ENCODE measurements at places on chromosomes 7 and 10. TPM values are rescaled to one million over a fixed set of nuclear protein-coding genes. Genes with fewer than 3 reads are reported as not detected.

GRCh38 chr10:6146013-6146785 is 56.5 kb upstream of the PFKFB3 start:
- no peak for DNase-seq

Gene MKX
- 2.6 TPM for total RNA-seq

Gene GARS1
- 106 TPM for total RNA-seq

- no peak for DNase-seq
Observed at GRCh38 chr10:75733135-75733890, 301.9 kb downstream of the LRMDA start.

Gene CLDN3
- 51.6 TPM for total RNA-seq

GRCh38 chr7:45430397-45430796 is 143.8 kb upstream of the ADCY1 start:
- DNase-seq = no peak

- peak; percentile 38 for DNase-seq
Observed at GRCh38 chr7:36440880-36441279, 51.2 kb downstream of the ANLN start.

DNA sequence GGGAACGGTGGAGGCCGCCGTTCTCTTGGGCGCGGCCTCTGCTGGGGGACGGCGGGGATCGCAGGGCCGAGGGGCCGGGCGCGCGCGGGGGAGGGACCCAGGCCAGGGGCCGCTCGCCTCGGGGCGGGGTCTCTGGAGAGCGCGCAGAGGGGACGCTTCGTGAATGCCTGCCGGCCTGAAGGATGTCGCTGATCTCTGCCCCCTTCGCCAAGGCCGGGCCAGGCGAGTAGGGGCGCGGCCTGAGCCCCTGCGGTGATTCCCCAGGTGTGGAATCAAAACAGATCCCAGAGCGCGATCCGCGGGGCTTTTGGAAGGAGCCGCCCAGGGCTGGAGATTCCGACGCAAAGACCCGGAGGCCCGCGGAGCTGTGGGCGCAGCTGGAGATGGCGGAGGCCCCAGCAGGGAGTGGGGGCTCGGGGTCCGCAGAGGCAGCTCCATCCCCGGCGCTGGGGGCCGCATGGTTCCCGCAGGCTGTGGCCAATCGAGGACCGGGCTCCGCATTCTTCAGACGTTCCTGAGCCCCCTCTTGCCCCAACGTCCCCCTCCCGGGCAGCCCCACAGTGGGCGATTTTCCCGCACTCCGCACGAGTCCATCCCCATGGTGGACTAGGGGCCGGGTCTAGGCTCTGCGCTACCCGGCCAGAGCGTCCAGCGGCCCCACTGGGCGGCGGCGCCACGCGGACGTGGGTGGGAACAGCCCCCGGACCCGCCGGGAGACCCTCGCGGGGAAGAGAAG is 166.0 kb downstream of the ACTR3B start:
- no peak for DNase-seq

Gene SPDYE9
- not detected for total RNA-seq

- no peak for DNase-seq
Observed at GRCh38 chr7:15557686-15558085, 4.1 kb downstream of the AGMO start.

Gene KDM7A
- total RNA-seq = 3.2 TPM

DNA sequence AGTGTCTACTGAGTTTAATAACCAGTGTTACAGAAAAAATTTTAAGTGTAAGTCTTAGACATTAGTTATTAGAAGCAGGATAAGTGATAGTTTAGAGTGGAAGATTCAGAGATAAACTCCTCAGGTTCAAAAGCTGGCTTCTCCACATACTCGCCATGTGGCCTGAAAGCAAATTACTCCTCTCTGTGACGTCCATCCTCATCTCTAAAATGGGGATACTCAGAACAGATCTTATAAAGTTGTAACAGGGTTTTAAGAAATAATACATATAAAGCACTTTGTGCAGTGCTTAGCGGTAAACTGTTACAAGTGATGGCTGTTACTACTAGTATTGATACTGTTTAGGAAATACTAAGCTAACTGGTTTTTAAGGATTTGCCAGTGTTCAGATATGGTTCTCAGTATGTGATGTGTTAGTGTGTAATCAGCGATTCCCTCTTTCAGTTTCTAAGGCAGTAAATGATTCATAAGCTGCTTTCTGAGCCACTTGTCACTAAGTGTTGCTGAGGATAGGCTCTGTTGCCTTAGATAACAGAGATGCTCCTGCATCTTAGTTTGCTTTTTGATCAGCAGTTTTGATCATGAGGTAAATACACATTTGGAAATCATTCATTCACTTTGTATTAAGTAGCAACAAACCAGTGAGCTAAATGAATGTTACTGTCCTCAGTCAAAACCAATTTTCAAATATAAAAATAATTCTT is 58.7 kb downstream of the CYP51A1 start:
- peak; percentile 7 for DNase-seq

- DNase-seq = no peak
Observed at GRCh38 chr10:129659508-129660268, 192.6 kb downstream of the MGMT start.

GRCh38 chr10:12337453-12338372 is 11.6 kb upstream of the CAMK1D start:
- DNase-seq = no peak

- DNase-seq = peak; percentile 58
Observed at GRCh38 chr7:42763137-42763551, 148.7 kb downstream of the C7orf25 start.

Gene TUBAL3
- total RNA-seq = not detected

DNA sequence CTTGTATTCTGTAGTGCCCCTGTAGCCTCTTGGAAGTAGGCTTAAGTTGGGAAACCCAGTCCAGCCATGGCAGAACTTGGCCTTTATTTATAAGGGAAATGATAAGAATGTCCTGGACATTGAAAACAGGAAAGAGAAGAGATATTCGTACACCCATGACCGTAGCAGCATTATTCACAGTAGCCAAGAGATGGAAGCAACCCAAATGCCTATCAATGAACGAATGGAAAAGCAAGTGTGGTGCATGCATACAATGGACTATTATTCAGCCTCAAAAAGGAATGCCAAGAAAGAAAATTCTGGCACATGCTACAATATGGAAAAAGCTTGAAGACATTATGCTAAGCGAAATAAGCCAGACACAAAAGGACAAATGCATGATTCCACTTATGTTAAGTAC is 315.3 kb downstream of the CXCL12 start:
- no peak for DNase-seq

- no peak for DNase-seq
Observed at GRCh38 chr7:157990881-157991250, 596.8 kb downstream of the PTPRN2 start.
